ENCODE measurements at places on chromosomes 12 and 14.

- DNase-seq = no peak
These were observed 15.1 kb downstream of the NCKAP5L start for GRCh38 chr12:49813131-49813530.

- DNase-seq = no peak
These were observed 33.8 kb upstream of the SMUG1 start for GRCh38 chr12:54222609-54223008.

- DNase-seq = peak; percentile 0
These were observed 337.3 kb upstream of the E2F7 start for GRCh38 chr12:77402716-77403115.

DNA sequence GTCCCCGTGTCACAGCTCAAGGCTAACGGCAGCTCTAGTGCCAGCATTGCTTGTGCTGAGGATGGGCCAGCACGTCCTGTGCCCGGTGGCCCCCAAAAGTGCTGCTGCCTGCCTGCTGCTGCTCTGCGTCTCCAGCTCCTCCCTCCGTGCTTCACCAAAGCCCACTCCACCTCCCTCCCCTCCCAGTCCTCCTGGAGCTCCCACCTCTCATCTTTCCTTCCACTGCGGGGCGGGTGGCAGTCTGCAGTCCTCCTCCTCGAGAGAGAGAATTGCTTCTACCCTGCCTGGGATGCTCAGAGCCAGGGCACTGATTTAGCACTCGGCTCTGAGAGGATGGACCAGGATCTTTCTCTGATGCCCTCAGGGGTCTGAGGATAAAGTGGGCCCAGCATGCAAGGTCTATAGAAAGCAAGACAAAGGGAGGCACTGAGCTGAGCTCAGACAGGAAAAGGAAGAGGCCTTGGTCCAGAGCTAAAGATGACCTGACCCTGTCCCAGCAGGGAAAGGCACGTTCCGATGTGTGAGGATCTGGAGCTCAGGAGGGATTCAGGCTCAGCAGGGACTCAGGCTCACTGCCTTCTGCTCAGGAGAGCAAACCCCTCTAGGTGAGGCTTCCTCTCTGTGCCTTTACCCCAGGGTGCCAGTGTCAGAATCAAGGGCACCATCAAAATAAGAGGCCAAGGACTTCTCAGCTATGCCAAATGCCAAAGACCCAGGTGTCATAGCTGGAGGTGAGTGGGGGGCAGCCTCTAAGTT, 113.1 kb upstream of the FKBP4 start:
- no peak for DNase-seq

DNA sequence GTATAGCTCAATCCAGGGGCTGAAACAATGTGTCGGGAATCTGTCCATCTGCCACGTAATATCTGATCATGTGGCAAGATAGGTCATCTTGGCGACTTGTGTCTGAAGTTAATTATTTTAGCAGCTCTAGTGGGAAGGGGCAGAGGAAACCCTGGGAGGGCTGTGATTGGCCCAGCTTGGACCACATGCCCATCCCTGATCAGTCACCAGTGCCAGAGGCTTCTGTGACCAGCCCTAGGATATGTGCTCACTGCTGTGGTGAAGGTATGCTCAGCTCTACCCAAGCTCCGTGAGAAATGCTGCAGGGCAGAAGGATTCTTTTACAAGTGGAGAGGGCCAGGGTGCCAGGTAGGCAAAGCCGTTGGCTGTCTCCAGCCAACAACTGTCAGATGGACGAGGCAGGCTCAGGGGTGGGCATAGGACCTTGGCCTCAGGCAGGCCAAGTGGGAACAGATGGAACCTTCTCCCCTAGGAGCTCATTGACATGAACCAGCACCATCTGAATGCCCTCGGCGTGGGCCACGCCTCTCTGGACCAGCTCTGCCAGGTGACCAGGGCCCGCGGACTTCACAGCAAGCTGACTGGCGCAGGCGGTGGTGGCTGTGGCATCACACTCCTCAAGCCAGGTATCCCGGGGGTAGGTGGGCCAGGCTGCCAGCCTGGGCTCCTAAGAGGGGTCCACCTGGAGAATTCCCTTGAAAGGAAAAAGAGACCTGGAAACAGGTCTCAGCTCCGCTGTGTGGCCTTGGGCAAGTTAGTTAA, 21.1 kb downstream of the MVK start:
- no peak for DNase-seq

- DNase-seq = no peak
These were observed 57.6 kb downstream of the NCOR2 start for GRCh38 chr12:124509676-124510300.

- DNase-seq = no peak
These were observed 792.3 kb downstream of the TMEM121 start for GRCh38 chr14:106318700-106319099.

DNA sequence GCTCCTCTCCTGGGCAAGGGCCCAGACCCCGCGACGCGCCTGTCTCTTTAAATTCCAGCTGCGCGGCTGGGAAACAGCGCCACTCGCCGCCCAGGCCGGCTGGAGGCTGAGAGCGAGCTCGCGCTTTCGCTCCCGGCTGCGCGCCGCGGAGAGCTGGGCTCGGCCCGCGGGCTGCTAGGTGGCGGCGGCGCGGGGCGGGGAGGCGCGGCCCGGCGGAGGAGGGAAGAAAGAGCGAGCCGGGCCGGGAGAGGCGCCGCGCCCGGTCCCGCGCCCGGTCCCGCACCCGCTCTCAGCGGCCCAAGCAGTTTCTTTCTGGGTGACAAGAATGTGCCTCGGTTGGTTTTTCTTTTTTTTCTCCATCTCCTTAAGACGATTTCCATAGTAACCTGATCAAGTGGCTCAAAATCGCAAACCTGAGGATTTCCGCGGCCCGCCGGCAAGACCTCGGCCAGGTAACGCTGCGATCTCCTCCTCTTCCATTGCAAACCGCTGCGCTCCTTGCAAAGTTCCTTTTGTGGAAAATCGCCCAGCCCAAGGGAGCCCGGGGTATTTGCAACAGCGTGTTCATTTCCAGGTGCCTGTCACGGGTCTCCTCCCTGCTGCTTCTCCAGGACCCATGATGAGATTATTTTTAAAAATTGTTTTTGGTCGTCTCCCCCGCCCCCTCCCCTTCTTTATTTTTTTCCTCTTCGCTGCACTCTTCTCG, 259.5 kb upstream of the E2F7 start:
- DNase-seq = peak; percentile 37

DNA sequence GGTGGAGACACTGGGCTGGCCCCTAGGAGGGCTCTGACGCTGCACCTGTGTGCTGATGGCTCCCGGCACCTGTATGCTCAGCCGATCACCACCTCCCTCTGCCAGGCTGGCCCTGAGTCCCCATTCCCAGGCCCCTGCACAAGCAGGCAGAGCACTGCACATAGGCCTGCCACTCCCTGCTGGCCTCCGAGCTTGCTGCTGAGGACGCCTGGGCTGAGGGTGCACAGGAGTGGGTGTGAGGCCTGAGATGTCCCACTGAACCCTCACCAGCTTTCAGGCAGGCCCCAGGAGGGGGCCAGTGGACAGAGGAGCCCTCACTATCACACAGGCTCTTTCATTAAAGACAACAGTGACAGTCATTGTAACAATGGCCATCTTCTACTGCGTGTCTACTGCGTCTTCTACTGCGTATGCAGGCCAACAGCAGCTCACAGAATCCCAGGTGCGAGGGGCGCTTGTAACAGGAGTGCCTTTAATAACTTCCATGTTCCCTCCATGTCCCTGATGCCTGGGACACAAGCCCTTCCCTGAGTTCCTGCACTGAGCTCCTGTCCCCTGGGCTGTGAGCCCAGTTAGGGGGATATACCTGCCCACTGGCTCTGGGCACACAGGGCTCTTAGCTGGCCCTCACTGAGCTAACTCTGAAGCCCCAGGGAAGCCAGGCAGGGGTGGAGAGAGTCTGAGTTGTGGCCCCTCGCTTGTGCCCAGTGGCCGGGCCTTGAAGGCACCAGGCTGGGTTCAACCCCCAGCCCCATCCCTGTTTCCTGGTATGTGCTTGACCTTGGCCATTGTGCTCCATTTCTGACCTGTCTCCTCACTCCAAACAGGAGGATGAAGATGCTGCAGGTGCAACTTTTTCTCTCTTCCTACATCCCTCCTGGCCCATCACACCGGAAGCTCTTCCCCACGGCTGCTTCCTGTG, 71.3 kb downstream of the PRIMA1 start:
- DNase-seq = no peak

DNA sequence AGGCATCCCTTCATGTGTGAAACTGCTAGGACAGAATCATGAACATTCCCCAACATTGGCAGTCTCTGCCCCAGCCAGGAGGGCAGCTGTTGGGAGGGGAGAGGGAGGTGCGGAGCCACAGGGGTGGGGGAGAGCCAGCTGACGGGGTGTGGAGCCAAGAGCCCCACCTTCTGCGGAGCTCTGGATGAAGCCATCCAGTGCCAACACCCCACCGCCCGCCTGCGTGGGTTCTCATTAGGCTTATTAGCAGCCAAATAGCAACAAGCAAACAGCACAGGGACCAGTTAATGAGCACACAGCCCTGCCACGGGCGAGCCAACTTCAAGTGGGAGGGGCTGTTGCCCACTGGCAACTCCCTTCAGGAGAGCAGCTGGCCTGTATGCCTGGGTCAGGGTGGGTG, 12.1 kb downstream of the LTBP2 start:
- DNase-seq = peak; percentile 45

DNA sequence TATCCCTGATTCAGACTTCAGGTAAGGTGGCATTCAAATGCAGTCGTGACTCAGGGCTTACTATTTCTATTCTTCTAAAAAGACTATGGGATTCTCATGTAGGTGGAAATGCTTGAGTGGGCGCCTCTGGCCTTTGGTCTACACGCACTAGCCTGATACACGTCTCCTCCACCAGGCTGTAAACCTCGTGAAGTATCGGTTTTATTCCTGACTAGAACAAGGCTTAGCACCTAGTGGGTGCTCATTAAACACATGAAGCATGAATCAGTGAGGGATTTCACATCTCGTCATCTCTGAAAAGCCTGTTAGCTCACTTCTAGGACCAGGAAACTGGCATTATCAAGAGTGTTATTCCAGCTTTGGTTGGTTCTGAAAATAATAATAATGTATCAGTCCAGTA, 17.7 kb upstream of the HNF1A start:
- no peak for DNase-seq

GRCh38 chr12:114275932-114276785, 129.8 kb downstream of the TBX5 start:
- no peak for DNase-seq

GRCh38 chr12:93379326-93379980, 1.7 kb downstream of the NUDT4 start:
- no peak for DNase-seq

DNA sequence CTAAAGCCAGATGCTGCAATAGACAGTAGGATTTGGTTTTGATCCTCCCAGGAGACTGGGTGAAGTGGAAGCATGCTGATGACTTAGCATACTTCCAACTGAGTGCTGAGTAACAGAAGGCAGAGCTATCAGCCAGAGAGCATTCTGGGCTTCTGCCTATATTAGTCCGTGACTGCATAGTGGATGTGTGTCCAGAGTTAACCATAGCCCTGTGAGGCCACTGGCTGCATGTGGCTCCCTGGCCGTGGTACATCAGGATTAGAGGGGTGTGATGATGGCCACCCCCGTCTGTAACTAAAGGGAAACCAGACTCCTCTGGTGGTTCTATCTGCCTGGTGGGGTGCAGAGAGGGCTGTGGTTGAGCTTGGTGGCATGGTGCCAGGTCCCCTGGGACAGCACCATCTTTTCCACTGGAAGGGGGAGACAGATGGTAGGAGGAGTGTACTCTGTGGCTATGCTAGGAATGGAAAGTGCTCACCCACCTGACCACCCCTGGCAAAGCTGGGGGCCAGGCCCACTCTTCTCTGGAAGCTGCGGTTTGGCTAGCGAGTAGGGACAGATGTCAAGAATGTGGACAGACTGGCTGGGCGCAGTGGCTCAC, 27.4 kb downstream of the ABCD4 start:
- DNase-seq = peak; percentile 99

- DNase-seq = no peak
These were observed 22.1 kb upstream of the ARID4A start for GRCh38 chr14:58276208-58276607.

All from NCI-H1694 (cell line).